ENCODE measurements at places on chromosomes 1 and 21.

DNA sequence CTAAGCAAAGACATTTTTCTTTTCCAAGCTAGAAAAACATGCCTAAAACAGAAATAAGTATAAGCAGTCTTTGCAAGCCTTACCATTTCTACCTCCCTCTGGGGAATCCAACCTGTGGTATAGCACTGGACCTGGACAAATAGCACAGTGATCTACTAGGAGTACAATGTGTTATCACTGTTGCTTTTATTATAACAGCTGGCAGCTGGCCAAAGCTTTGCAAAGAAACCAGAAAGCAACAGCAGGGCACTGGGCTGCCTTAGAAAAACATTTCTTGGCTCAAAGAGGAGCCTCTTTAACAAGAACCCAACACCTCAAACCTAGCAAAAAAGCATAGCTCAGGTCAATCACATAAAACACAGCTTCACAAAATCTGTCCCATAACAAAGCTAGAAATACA lies 294.5 kb upstream of the GREM2 start:
- no peak for DNase-seq

DNA sequence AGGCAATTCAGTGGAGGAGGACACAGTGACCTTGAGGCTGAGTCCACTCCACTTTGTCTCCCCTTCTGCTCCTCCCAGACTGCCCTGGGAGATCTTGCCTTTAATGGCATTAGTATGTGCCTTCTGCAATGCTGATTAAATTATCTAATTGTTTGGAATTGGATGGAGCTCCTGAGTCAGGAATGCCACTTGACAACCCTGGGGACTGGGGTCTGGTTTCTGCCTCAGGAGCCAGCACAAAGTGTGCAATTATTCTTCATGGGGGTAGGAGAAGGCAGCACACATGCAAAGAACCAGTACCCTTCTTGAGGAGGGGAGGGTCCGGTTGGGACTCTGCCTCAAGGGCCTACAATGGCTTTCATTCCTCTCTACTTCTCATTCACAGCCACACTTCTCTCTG lies 11.9 kb upstream of the PLXNA2 start:
- no peak for DNase-seq

- no peak for DNase-seq
Observed at GRCh38 chr1:210917560-210918169, 216.3 kb downstream of the KCNH1 start.

- DNase-seq, result no peak
Observed at GRCh38 chr21:17527240-17527639, 14.4 kb downstream of the CXADR start.

GRCh38 chr1:48917901-48918603 lies 141.4 kb upstream of the BEND5 start:
- DNase-seq, result no peak

- no peak for DNase-seq
Observed at GRCh38 chr21:40445349-40445921, 401.5 kb downstream of the DSCAM start.

DNA sequence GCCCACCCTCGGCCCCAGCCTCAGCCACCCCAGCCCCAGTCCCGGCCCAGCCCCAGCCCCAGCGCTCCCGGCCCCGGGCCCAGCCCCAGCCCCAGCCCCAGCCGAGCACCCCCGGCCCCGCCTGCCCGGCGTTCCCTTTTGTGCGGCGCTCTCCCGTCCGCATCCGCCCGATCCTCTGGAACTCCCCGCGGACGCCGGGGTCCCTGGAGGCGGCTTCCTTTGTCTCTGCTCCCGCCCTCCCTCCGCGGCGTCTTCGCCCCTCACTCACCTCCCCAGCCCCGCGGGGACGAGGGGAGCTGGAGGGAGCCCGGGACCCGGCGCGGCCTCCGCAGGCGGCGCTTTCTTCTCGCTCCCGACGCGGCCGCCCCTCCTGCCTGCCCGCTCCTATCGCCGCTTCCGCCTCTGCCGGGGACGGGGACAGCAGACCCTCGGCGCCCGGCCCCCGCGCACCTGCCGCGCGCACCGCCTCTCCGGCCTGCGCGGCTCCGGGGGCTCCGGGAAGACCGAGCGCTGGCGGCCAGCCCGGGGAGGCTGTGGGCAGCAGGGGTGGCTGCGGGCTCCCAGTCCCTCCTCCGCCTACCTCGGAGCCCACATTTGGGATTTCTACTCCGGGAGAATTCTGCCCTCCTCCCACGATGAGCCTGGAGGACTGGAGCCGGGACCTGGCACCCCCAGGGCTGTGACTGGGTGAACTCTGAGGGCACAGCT lies 14.0 kb downstream of the AGRN start:
- no peak for DNase-seq

- DNase-seq, result no peak
Observed at GRCh38 chr1:181493166-181493565, 9.8 kb downstream of the CACNA1E start.

DNA sequence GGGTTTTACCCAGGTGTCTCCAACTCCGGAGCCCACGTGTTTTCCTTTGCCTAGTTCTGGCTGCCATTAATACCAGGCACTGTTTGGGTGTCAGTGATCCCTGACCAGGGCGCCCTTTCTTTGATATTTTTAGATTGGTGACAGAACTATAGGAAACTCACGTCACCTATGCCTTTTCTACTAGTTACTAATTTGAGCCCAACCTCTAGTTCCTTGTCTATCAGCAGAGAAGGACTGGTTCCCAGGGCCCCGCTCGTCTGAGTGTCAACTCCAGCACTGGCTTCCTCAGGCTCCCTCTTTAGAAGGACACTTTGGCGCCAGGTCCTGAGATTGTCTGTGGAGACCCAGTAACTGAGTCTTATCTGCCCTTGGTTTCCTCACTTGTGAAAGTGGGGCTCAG lies 9.4 kb downstream of the MFN2 start:
- no peak for DNase-seq

GRCh38 chr1:195394567-195394966 lies 1213.7 kb downstream of the KCNT2 start:
- DNase-seq, result no peak

- DNase-seq, result no peak
Observed at GRCh38 chr1:93033029-93033428, 46.1 kb upstream of the MTF2 start.

DNA sequence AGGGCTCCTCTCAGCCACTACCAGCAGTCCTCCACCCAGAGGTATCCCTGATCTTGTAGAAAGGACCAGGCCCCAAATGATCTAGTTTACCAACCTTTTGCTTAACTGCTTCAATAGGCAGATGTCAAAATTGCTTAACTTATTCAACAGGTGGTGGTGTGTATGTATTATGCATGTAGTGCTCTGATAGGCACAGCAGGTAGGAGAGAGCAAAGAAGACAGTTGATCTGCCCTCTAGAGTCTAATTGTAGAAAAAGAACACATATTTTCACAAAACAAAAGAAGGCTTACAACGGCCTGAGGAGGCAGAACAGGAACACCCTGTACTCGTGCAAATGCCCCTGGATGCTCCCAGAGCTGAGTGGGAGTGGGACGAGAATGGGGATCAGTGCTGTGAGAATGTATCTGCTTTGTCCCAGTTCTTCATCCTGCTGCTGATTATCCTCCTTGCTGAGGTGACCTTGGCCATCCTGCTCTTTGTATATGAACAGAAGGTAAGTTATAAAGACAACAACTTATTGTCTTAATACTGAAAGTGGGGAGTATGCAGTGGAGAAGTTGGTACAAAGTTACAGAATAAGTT lies 21.1 kb downstream of the CD53 start:
- DNase-seq, result no peak

DNA sequence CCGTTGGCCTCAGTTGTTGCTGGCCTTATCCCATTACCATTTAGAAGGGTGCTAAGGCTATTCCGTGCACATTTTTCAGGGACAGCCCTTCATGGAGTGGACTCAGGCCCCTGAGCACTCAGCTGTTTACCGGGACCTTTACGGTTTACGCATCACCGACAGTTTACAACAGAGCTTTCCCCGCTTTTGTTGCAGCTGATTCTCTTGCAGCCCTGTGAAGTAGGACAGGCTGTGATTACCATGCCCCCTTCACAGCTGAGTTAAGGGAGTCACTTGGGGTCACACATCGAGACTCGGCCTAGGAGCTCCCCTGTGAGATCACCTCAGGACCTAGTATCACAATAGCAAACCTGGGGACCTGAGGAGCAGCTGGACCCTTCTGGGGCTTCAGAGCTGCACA lies 41.9 kb downstream of the PTPRF start:
- no peak for DNase-seq

DNA sequence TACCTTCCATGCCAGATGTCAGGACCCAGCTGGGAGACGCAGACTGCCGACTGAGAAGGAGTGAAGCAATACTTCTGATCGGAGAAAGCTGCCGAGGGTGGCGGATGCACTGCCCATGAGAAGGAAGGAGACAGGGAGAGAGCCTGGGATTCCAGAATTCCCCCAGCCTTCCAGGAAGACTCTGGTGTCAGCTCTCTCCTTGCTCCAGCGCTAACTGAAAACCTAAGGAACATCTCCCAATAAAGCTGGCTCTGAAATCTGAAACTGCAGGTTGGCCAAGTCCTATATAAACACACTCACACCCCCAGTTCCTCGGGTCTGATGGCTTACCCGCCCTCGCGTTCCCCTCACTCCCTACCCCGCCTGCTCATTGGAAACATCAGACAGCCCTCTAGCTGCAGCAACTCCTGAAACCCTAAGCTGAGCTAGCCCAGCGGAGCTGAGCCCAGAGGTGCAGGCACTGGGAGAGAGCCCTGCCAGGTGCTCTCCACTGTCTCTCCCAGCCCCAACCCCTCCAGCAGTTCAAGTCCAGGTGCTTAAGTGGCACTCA lies 52.3 kb downstream of the PLEKHA6 start:
- no peak for DNase-seq

- DNase-seq, result no peak
Observed at GRCh38 chr1:243818978-243819377, 31.1 kb downstream of the AKT3 start.

DNA sequence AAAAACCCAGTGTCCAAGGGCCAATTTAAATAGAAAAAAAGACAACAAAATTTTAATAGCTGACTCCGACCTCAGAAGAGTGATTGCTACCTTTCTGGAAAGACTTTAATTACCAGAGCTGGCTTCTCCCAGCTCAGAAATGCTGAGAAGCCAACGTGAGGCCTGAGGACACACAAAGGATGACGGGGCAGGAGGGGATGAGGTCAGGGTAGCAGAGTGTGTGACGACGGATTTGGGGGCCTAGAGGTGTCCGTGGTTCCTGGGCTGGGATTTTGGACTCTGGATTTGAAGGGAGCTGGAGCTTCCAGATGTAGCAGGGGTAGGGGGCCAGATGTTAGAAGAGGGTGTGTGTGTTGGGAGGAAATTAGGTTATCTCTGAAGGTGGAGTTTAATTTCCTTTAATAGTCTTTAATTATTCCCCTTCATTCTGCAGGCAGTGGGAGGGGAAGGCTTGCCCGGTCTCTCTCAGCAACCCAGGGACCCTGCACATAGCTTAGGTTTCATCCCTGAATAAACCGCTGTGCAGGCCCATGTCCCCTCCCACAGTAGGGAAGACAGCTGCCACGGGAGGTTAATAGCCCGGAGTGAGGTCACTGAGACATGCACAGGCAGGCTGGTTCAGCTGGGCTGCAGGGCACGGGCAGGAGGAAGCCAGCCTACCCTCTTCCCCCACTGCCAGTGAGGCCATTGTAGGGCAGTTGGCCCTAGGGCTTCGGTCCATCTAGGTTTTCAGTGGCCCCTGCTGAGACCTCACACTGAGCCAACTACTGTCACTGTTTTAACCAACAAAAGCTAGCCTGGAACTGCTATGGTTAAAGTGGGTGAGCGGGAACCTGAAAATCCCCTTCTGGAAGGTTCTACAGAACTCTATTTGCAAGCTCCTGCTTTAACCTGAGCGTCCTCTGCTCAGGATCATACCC lies 3.8 kb upstream of the PADI3 start:
- no peak for DNase-seq

DNA sequence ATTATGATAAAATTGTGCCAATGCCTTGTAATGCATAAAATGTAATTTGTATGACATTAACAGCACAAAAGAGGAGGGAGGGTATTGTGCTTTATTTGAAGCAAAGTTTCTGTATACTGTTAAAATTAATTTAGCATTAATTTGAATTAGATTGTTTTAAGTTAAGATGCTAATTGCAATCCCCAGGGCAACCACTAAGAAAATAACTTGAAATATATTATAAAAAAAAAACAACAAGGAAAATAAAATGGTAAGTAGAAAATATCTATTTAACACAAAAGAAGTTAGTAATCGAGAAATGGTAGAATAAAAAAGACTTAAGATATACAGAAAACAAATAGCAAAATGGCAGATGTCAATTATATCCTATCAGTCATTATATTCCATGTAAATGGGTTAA lies 131.4 kb upstream of the KAZN start:
- DNase-seq, result no peak

DNA sequence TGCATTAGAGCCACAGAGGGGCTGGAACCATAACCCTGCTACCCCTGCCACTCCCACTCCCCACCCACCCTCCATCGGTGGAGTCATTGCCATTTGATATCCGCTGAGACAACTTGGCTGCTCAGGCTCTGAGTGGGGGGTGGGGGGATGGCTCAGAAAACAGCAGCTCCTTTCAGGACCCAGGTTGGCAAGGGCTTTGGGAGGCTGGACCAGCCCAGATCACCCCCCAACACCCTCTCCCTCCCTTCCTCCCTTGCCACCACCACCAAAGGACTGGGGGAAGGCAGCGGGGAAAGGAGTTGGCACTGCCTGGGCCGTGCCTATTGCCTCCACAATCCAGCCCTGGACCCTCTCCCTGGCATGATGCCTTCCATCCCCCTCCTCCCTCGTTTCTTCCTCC lies 1.7 kb downstream of the KCNJ10 start:
- no peak for DNase-seq

DNA sequence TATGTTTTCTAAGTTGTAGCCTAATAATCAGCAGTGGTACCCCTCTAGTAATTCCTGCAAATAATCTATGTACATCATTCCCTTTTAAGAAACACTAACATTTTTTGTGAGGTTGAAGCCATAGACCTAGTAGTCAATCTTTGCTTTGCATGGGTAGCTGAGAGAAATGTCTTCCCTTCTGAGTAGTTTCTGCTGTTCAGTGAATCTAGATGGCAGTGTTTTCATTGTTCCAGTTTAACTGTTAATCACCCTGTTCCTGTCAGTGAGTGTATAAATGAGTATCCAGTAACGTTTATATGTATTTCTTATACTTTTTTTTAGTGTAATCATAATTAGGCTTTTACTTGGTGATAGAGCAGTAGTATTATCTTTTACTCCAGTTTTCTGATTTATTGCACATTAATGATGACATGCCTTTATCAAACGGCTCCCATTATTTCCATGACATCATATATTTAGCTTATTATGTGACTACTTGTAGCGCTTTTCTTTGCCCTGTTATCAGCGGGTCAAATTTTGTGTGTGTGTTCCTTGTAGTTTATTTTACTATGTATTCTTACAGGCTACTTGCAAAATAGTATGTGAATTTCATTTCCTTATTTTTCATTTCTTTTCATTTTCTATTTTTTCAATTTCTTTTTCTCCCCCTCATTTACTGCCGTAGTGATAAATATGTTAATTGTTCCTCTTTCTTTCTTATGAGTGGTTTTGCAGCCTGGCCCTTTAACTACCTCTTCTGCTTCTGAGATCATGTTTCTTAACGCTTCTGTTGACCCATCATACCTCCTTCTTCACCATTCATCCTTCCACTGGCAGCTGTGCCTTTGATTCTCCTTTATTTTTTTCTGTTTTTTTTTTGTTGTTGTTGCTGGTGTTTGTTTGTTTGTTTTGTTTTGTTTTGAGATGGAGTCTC lies 18.8 kb downstream of the CEP350 start:
- DNase-seq, result no peak

GRCh38 chr1:18693256-18694098 lies 62.8 kb downstream of the PAX7 start:
- no peak for DNase-seq
